T-helper 2 cell treated with Interferon-gamma antibody and Interleukin-4, amounts not matched to agents 5 μg/mL and 100 μg/mL, for 36 hours (primary cell): ENCODE measurements at places on chromosomes 6 and 20.

- no peak overlapping the region for H3K4me3 ChIP-seq
- H3K27me3 ChIP-seq = no peaks in the 10 kb centered on the region
- H3K27ac ChIP-seq = no peak overlapping the region
- H3K4me1 ChIP-seq = no peaks in the 10 kb centered on the region
- no peak for DNase-seq
These were observed 235.3 kb upstream of the NRSN1 start for GRCh38 chr6:23890543-23891227.

DNA sequence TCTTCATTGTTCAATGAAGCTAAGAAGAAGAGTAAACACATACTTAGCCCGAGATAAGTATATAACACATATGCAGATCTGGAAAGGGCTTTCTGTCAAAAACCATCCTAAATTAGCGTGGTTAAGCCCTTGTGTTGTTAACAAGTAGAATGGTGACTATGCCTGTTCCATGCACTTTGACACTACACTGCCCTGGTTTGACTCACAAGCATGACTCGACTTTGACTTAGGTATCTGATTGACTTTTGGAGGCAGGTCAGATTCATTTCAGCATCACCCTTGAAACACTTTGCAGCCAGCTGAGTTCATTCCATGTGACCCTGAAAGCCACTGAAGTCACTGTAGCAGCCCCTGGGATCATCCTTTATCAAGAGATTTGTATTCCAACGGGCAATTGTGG, 239.8 kb downstream of the TBX18 start:
- no peaks in the 10 kb centered on the region for H3K27me3 ChIP-seq
- no peak for DNase-seq
- no peak overlapping the region for H3K27ac ChIP-seq
- peaks cover 7% of the 10 kb centered on the region for H3K4me1 ChIP-seq
- H3K4me3 ChIP-seq = no peak overlapping the region
- no peaks in the 10 kb centered on the region for H3K36me3 ChIP-seq

GRCh38 chr20:34569598-34569997, 11.1 kb downstream of the MAP1LC3A start:
- no peak overlapping the region for H3K4me3 ChIP-seq
- DNase-seq = no peak
- no peaks in the 10 kb centered on the region for H3K27me3 ChIP-seq

- no peaks in the 10 kb centered on the region for H3K4me1 ChIP-seq
- H3K36me3 ChIP-seq = no peaks in the 10 kb centered on the region
- H3K27ac ChIP-seq = no peak overlapping the region
- peaks cover 41% of the 10 kb centered on the region for H3K27me3 ChIP-seq
- peak; percentile 2 for DNase-seq
These were observed 31.0 kb downstream of the NPEPL1 start for GRCh38 chr20:58723628-58723984.

DNA sequence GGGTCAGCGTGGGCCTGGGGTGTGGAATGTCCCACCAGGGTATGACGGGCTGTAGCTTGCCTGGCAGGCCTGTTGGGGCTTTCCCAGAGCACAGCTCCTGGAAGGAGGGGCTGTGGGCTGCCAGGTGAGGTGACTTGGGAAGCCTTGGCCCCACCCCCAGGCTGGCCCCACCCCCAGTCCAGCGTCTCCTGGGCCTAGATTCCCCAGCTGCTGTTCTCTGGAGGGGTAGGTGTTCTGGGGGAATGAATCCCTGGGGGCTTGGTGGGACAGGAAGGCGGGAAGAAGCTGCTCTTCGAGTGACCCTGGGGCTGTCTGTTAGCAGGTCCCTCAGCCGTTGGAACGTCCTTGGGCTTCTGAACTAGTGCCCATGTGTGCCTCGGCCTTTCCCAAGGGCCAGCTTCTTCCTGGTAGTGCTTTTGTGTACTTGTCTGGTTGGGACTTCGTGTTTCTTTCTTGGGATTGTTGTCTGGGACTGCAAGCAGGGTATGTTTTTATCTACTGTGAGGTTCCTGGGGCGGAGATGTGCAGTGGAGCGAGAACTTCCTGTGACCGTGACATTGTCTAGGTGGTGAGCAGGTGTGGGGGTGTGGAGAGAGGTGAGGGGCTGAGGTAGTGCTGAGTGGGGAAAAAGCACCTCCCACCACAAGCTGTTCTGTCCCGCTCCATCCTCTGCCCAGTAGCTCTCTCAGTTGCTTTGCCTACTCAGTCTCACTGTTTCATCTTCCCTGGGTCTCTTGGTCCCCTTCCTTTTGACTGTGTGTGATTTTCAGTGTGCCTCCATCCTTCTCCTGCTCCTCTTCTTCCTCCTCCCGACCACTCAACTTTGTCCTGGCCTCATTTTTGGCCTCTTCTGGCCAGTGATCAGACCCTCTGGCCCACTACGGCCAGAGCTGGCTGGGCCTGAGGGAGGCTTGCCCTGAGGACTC, 1.3 kb upstream of the DDR1 start:
- no peaks in the 10 kb centered on the region for H3K36me3 ChIP-seq
- peak overlapping the region; percentile 62 for H3K27ac ChIP-seq

DNA sequence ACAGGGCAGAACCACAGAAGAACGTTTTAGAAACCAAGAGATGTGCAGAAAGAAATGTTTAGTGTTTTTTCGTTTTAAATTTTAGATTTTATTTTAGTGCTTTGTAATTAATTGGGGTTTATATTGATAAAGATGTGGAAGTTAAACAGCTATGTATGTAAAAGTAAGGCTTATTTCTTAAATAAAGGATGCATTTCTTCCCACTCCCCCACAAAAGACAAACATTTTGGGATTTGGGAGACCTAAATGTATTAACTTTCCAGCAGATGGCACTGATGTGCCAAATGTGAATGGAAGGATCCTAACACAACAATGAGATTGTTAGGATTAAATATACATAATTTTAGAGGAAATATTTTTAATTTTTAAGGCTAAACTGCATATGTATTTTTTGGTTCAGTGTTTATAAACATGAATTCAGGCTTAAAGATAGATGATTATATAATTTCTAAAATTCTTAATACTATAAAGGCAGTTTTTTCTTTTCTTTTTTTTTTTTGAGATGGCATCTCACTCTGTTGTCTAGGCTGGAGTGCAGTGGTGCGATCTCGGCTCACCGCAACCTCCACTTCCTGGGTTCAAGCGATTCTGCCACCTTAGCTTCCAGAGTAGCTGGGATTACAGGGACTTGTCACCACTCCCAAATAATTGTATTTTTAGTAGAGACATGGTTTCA, 12.0 kb downstream of the PFDN4 start:
- H3K27me3 ChIP-seq = no peaks in the 10 kb centered on the region
- H3K4me1 ChIP-seq = peaks cover 16% of the 10 kb centered on the region
- H3K4me3 ChIP-seq = no peak overlapping the region
- H3K27ac ChIP-seq = no peak overlapping the region
- DNase-seq = no peak

- no peak overlapping the region for H3K27ac ChIP-seq
- H3K36me3 ChIP-seq = no peaks in the 10 kb centered on the region
- DNase-seq = peak; percentile 57
- H3K4me3 ChIP-seq = no peak overlapping the region
- H3K27me3 ChIP-seq = peaks cover 27% of the 10 kb centered on the region
These were observed 34.4 kb upstream of the FNDC1 start for GRCh38 chr6:159134701-159135364.

GRCh38 chr6:127515234-127515793, 3.8 kb downstream of the MTCL3 start:
- H3K27me3 ChIP-seq = peaks cover 19% of the 10 kb centered on the region
- peak overlapping the region; percentile 85 for H3K4me3 ChIP-seq
- peak overlapping the region; percentile 80 for H3K27ac ChIP-seq

GRCh38 chr6:17621003-17621402, 20.9 kb downstream of the FAM8A1 start:
- peaks cover 13% of the 10 kb centered on the region for H3K4me1 ChIP-seq
- peak overlapping the region; percentile 49 for H3K27ac ChIP-seq
- no peak for DNase-seq
- peaks cover 63% of the 10 kb centered on the region for H3K36me3 ChIP-seq

DNA sequence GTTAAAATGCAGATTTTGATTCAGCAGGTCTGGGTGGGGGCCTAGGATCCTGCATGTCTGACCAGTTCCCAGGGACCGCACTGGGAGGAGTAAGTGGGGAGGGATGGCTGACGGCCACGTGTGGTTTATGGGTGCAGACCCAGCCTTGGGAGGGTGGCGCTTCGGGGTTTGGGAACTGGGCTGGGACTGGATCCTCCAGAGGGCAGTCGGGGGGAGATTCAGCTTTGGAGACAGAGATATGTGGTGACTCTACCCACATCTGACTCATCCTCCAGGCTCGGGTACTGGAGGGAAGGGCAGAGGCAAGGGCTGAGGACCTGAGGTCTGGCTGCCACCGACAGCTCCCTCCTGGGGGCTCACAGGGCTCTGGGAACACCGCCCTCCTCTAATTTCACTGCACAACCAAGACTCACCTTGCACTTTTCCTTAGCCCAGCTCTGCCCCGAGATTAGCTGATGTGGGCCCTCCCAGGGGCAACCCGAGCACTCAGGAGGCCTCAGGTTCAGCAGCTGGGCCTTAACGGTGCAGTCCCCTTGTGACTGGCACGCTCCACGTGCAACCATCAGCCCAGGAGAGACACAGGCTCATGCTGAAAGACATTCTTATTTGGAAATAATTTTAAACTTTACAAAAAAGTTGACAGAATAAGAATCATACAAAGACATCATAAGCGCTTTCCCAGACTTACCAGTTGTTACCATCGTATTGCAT, 172.8 kb upstream of the PMEPA1 start:
- no peak for DNase-seq
- no peak overlapping the region for H3K27ac ChIP-seq
- H3K4me1 ChIP-seq = no peaks in the 10 kb centered on the region
- peaks cover under 1% of the 10 kb centered on the region for H3K27me3 ChIP-seq
- no peaks in the 10 kb centered on the region for H3K36me3 ChIP-seq

DNA sequence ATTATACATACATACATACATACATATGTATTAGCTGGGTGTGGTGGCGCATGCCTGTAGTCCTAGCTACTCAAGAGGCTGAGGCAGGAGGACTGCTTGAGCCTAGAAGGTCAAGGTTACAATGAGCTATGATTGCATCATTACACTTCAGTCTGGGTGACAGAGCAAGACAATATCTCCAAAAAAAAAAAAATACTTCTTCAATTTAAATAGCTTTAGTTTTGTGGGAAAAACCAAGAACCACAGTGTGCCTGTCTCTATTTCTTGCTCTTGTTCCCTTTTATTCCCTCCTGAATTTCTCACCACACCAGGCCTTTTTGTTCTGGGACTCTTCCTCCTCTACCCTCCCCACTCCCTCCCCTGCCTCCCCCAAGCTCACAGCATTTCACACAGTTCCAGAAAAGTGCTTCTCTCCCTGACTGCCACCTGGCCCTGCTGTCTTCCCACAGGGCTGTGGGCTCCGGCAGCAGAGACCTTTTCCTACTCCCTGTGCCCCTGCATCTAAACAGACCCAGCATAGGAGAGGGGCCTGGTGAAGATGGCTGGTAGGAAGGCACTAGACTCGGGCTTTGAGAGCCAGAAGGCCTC, 1.3 kb downstream of the C20orf203 start:
- no peaks in the 10 kb centered on the region for H3K27me3 ChIP-seq
- H3K36me3 ChIP-seq = no peaks in the 10 kb centered on the region
- H3K4me1 ChIP-seq = peaks cover 17% of the 10 kb centered on the region
- peak overlapping the region; percentile 64 for H3K27ac ChIP-seq
- H3K4me3 ChIP-seq = peak overlapping the region; percentile 47

GRCh38 chr6:143674483-143675381, 3.0 kb upstream of the PHACTR2 start:
- DNase-seq = no peak
- H3K4me1 ChIP-seq = peaks cover 10% of the 10 kb centered on the region
- H3K27ac ChIP-seq = no peak overlapping the region

- peaks cover 14% of the 10 kb centered on the region for H3K4me1 ChIP-seq
- no peaks in the 10 kb centered on the region for H3K36me3 ChIP-seq
- H3K4me3 ChIP-seq = no peak overlapping the region
- DNase-seq = no peak
- H3K27ac ChIP-seq = no peak overlapping the region
- H3K27me3 ChIP-seq = peaks cover 26% of the 10 kb centered on the region
These were observed 58.1 kb downstream of the PSMG4 start for GRCh38 chr6:3316818-3317217.

GRCh38 chr20:35739294-35740163, 2.5 kb downstream of the RBM39 start:
- peaks cover 47% of the 10 kb centered on the region for H3K4me1 ChIP-seq
- peak overlapping the region; percentile 100 for H3K27ac ChIP-seq
- no peaks in the 10 kb centered on the region for H3K27me3 ChIP-seq
- peaks cover 63% of the 10 kb centered on the region for H3K36me3 ChIP-seq
- no peak for DNase-seq

GRCh38 chr6:37125774-37126492, 44.0 kb upstream of the PIM1 start:
- peaks cover 5% of the 10 kb centered on the region for H3K4me1 ChIP-seq
- H3K36me3 ChIP-seq = no peaks in the 10 kb centered on the region
- peaks cover 5% of the 10 kb centered on the region for H3K27me3 ChIP-seq
- no peak overlapping the region for H3K27ac ChIP-seq

GRCh38 chr6:14440940-14441781, 323.6 kb downstream of the CD83 start:
- H3K4me3 ChIP-seq = no peak overlapping the region
- no peak for DNase-seq
- H3K4me1 ChIP-seq = peaks cover 34% of the 10 kb centered on the region
- H3K36me3 ChIP-seq = peaks cover 6% of the 10 kb centered on the region
- no peaks in the 10 kb centered on the region for H3K27me3 ChIP-seq
- no peak overlapping the region for H3K27ac ChIP-seq

- peaks cover 2% of the 10 kb centered on the region for H3K36me3 ChIP-seq
- H3K27ac ChIP-seq = no peak overlapping the region
- DNase-seq = no peak
These were observed 15.5 kb downstream of the SIM1 start for GRCh38 chr6:100449239-100449691.
